ENCODE measurements at places on chromosomes 4 and X. TPM values are rescaled to one million over a fixed set of nuclear protein-coding genes. Genes with fewer than 3 reads are reported as not detected.

GRCh38 chr4:1413687-1414479, 7.6 kb upstream of the NKX1-1 start:
- peak; percentile 9 for DNase-seq

DNA sequence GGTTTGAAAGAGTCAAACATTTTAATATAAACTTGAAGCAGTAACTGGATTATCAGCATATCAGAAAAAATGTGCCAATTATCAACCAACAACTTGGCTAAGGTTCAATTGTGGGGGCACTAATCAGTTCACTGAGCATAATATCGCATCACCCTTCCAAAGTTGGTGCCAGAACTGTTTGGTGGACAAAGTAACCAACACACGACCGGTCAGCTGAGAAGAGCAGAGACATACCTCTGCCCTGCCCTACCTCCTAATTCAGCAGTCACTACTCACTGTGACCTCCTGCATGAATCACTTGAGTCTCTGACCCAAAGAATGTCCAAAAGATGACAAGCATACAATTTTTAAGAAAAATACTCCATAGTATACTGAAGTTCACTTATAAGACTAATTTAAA, 53.2 kb downstream of the TSPAN5 start:
- no peak for DNase-seq

GRCh38 chrX:55783723-55784122, 66.2 kb downstream of the RRAGB start:
- DNase-seq, result no peak

DNA sequence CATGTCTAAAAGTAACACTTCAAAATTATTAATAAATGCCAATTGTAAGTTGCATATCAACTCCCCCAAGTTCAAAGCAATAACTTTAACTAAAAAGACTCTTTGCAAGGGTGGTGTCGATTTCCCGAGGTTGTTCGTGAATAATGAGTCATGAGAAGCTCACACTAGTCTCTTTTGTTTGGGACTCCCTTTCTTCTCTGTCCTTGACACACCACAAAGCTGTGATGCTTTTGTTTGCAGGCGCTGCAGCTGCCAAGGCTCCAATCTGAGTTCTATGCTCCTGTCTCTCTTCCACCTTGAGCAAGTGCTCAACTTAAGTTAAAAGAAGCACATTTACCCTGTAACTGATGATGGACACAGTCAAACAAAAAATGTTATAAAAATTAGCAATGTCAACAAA, 65.9 kb downstream of the FAT1 start:
- no peak for DNase-seq

- DNase-seq, result no peak
Measured at GRCh38 chrX:41518127-41518840, 71.1 kb downstream of the NYX start.

- no peak for DNase-seq
Measured at GRCh38 chr4:147678796-147679549, 5.0 kb downstream of the PRMT9 start.

GRCh38 chr4:4315461-4316149, 25.6 kb downstream of the ZBTB49 start:
- no peak for DNase-seq

DNA sequence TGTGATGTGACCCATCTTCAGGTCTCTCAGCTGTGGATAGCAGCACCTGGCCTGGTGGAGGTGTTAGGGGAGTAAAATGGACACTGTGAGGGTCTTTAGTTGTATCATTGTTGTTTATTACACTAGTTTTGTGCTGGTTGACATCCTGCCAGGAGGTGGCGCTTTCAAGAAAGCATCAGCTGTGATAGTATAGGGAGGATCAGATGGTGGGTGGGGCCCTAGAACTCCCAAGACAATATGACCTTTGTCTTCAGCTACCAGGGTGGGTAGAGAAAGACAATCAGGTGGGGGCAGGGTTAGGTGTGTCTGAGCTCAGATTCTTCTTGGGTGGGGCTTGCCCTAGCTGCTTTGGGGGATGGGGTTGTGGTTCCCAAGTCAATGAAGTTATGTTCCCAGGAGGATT, 162.8 kb downstream of the PPP1R2C start:
- no peak for DNase-seq

- no peak for DNase-seq
Measured at GRCh38 chr4:5662555-5662954, 45.8 kb downstream of the EVC2 start.

DNA sequence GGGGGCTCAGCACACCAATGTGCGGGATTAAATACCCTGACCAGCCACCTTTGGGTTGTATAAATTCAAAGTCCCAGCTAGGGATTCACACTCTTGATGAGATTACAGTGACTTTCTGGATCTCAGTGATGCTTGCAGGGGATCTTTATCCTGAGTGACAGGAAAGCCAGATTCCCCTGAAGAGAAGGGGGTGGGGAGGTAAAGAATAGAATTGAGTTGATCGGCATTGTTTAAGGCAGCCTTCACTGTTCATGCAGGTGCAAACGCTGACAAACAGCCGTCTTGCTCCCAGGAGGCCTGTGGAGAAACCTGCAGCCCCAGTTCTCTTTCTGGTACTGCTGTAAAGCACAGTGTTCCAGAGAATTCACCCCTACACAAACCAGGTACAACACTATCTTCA, 19.0 kb downstream of the CXXC4 start:
- DNase-seq, result no peak

- no peak for DNase-seq
Measured at GRCh38 chr4:153324046-153324445, 20.4 kb upstream of the MND1 start.

GRCh38 chr4:3639613-3640586, 107.7 kb upstream of the LRPAP1 start:
- no peak for DNase-seq

DNA sequence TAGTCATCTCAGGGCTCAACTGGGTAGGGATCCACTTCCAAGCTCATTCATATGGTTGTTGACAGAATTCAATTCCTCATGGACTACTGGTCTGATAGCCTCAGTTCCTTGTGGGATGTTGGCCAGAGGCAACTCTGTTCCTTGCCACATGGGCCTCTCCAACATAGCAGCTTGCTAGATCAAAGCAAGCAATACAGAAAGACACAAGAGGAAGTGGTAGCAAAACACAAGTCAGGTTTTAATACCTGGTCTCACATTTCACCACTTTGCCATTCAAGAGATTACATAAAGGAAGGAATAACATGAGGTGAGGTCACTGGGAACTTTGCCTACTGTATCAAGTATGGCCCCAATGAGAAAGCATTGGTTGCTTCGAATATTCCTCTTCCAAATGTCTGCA, 79.2 kb downstream of the PRSS12 start:
- DNase-seq, result no peak

DNA sequence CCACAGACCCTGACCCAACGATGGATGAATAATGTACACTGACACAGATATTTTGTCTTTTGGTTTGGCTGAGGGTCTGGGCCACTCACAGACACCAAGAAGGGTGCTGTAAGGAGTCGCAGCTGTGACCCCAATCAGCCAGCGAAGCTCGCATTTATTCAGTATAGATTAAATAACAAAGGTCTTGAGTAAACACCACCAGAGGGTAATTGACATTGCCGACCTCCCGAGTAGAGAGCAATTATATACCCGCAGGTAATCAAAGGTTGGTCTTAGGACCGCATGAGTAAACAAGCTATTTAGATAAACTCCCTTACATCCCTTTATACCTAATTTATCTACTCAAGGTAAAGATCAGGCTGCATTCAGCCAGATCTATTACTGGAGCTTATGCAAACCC, 297.1 kb downstream of the ADAM29 start:
- no peak for DNase-seq

GRCh38 chr4:72888331-72888730, 181.2 kb downstream of the COX18 start:
- DNase-seq, result no peak

GRCh38 chr4:158255727-158256324, 45.5 kb downstream of the TMEM144 start:
- DNase-seq, result no peak

- DNase-seq, result no peak
Measured at GRCh38 chrX:77114501-77114900, 332.7 kb upstream of the FGF16 start.

- no peak for DNase-seq
Measured at GRCh38 chrX:65609237-65609636, 58.2 kb upstream of the MSN start.

DNA sequence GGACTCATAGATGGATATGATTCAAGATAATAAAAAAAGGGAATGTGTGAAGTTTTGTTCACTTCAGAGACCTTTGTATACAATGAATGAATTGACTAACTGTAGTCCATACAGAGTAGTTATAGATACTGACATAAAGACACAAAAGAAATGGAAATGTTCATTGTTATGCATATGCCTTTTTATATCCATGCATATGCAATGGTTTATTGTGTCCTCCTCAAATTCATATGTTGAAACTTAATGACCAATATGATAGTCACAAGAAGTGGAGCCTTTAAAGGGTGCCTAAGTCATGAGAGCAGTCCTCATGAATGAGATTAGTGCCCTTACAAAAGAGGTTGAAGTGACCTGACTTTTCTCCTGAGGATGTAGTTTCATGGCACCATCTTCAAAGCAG, 467.5 kb upstream of the NDST4 start:
- no peak for DNase-seq

DNA sequence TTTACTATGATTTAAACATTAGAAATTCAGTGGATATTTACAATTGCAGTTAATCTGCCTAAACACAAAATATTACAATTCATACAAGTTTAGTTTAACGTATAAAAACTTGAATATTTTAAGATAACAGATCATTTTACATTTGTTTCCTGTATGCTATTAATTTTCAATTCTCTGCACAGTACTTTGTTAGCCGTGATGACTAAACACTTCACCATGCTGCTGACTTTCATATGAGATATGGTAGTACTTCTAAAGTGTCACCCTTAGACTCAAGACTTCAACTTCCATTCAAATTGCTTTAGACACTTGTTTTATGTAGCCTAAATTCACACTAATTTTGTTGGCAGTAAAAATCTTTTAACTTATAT, 1646.4 kb upstream of the ADGRL3 start:
- DNase-seq, result no peak

DNA sequence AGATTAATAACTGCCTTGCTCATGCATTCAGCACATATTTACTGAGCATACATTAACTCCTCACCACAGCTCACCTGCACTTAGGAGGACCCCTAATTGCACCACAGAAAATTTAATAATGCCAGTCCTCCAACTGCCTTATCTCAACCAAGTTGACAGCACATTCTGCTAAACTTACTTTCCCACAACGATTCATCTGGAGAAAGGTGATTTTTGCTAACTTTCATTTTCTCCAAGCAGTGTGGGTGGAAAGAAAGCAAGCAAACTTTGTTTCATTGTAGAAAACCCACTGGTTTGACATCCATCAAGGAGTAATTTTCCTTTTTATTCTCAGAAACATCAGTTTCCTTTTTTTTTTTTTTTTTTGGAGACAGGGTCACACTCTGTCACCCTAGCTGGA, 49.1 kb downstream of the RASGEF1B start:
- DNase-seq, result no peak

DNA sequence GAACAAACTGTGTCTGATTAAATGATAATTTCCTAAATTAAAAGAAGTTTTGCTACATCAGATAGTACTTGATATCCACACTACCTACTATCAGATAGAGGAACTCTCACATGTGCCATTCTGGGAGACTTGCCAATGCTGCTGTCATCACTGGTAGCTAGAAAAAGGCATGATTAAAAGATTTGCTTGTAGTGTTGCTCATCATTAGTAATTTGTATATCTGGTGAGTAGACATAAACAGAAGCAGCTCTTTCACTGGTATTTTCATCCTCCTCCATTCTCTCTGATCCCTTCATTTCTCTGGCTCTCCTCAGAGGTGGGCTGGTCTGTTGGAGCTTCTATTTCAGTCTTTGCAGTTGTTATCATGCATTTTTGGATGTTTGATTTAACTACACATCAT, 56.0 kb downstream of the SPRY1 start:
- peak; percentile 76 for DNase-seq

DNA sequence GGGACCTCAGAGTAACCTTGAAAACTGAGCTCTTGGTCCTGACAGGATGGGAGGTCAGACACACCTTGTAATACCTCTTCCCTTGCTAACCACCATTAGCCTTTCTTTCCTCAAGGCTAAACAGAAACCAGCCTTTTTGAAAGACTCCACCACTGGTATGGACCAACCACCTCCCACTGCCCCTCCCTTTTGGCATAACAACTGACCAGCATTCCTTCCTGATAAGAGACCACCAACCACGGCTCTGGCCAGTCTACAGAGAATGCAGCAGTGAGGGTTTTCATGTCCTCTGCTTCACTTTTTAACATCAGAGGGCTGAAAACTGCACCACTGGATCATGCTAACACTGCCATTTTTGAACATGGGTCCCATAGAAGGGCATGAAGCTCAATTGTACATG, 100.2 kb upstream of the MID1IP1 start:
- DNase-seq, result no peak

GRCh38 chr4:26583538-26583864, 383 bp upstream of the TBC1D19 start:
- DNase-seq, result no peak

DNA sequence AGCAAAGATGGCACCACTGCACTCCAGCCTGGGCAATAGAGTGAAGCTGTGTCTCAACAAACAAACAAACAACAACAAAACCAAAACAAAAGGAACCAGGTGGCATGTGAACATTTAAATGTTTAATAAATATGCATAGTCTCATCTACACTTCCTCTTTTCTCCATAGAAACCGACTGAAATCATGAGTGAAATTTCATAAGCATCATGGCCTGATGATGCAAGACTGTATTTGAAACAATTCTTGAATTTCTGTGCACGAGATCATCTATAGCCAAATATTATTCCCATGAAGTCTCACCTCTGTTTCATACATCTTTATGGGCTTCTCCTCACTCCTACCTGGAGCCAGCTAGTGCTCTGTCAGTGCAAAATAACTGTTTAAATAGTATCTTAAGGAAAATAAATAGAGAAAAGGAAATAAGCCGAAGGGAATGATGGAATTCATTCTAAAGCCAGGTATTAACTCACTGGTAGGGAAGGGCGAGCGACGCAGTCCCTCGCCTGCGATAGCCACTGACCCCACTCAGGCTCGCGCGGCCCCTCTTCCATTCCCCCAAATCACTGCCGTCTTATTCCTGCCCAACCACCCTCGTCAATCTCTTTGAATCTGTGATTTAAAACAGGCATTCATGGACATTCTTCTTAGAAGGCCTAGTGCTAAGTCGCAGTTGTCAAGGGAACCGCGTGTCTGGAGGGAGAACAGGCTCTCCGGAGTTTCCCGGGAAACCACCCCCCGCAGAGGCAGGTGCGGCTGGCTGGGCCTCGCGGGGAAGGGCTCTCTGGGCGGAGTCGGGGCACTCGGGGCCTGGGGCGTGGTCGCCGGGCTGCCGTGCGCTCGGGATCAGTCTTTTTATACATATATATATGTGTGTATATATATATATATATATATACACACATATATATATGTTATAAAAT, 52.4 kb upstream of the TRIM2 start:
- peak; percentile 67 for DNase-seq

- no peak for DNase-seq
Measured at GRCh38 chr4:182895791-182896292, 21.3 kb downstream of the DCTD start.

- DNase-seq, result no peak
Measured at GRCh38 chr4:110900213-110900769, 277.4 kb upstream of the PITX2 start.

GRCh38 chrX:101482296-101482695, 3.0 kb upstream of the ARMCX4 start:
- no peak for DNase-seq

DTHD1 gene
- total RNA-seq, result 0.27 TPM

TLR2 gene
- total RNA-seq, result 21.6 TPM

SLC7A11 gene
- total RNA-seq, result under 0.01 TPM

YY2 gene
- 3.7 TPM for total RNA-seq

SPIN4 gene
- total RNA-seq, result 6.1 TPM

MAGEB2 gene
- total RNA-seq, result not detected

GABRB1 gene
- total RNA-seq, result 0.81 TPM

LINC00632 gene
- 78.4 TPM for total RNA-seq

CENPVL2 gene
- not detected for total RNA-seq

All from sigmoid colon (tissue), 7 donors.